ENCODE measurements at places on chromosomes 2 and 18. TPM values are rescaled to one million over a fixed set of nuclear protein-coding genes. Genes with fewer than 3 reads are reported as not detected.

The DLX2 gene
- total RNA-seq: not detected

The GAREM1 gene
- not detected for total RNA-seq

The ANKRD44 gene
- 131 TPM for total RNA-seq

The C1QL2 gene
- not detected for total RNA-seq

The ABCB11 gene
- not detected for total RNA-seq

The TUBB8B gene
- not detected for total RNA-seq

The SNRNP27 gene
- total RNA-seq: 54.3 TPM

DNA sequence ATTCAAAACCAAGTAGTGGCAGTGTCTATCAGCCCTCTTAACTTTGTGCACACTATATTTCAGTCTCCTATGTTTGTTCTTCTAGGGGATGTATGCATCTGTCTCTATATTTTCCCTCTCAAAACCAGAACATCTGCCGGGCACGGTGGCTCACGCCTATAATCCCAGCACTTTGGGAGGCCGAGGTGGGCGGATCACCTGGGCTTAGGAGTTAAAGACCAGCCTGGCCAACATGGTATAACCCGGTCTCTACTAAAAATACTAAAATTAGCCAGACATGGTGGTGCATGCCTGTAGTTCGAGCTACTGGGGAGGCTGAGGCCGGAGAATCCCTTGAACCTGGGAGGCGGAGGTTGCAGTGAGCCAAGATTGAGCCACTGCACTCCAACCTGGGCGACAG is 9.9 kb upstream of the GAREM2 start:
- no peak overlapping the region for H3K27ac ChIP-seq
- H3K27me3 ChIP-seq: no peaks in the 10 kb centered on the region
- H3K4me3 ChIP-seq: no peak overlapping the region
- DNase-seq: no peak
- no peaks in the 10 kb centered on the region for H3K36me3 ChIP-seq
- H3K4me1 ChIP-seq: no peaks in the 10 kb centered on the region

DNA sequence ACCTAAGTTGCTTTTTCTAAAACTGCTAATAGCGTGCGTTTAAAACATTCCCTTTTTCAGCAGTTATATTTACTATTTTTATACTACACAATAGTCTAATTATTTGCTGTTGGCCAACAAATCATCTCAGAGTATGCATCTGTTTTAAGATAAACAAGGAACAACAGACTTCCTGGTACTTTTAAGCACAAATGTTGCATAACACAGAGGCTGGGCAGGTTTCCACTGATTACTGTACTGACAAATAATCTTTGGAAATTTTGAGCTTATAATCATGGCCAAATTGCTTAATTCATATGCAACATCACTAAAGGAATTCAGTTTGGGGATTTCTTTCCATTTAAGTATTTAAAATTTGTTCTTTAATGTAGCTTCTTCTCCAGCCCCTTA is 737.4 kb upstream of the SALL3 start:
- H3K4me1 ChIP-seq: peaks cover 2% of the 10 kb centered on the region
- H3K27ac ChIP-seq: no peak overlapping the region
- no peaks in the 10 kb centered on the region for H3K27me3 ChIP-seq

- no peak for DNase-seq
- H3K27me3 ChIP-seq: no peaks in the 10 kb centered on the region
- peaks cover 21% of the 10 kb centered on the region for H3K4me1 ChIP-seq
- H3K27ac ChIP-seq: no peak overlapping the region
Observed at GRCh38 chr2:183215917-183216316, 91.7 kb downstream of the NUP35 start.

DNA sequence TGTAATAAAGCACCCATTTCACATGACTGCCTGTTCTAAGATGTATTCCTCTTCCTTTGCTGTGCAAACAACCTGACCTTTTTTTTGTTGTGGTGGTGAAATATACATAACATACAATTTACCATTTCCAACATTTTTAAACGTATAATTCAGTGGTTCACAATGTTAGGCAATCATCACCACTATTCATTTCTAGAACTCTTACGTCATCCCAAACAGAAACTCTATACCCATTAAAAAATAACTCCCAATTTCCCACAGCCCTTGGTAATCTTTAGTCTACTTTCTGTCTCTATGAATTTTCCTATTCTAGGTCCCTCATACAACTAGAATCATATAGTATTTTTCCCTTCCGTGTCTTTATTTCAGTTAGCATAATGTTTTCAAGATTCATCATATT is 36.7 kb downstream of the RND3 start:
- no peaks in the 10 kb centered on the region for H3K36me3 ChIP-seq
- no peak for DNase-seq
- peaks cover 2% of the 10 kb centered on the region for H3K27me3 ChIP-seq

GRCh38 chr2:208363485-208363884 is 43.1 kb upstream of the PTH2R start:
- DNase-seq: no peak
- H3K4me3 ChIP-seq: no peak overlapping the region
- no peak overlapping the region for H3K27ac ChIP-seq

- peaks cover 4% of the 10 kb centered on the region for H3K4me1 ChIP-seq
- no peak overlapping the region for H3K27ac ChIP-seq
- no peak for DNase-seq
- no peaks in the 10 kb centered on the region for H3K36me3 ChIP-seq
Observed at GRCh38 chr2:100272841-100273329, 49.4 kb downstream of the LONRF2 start.

DNA sequence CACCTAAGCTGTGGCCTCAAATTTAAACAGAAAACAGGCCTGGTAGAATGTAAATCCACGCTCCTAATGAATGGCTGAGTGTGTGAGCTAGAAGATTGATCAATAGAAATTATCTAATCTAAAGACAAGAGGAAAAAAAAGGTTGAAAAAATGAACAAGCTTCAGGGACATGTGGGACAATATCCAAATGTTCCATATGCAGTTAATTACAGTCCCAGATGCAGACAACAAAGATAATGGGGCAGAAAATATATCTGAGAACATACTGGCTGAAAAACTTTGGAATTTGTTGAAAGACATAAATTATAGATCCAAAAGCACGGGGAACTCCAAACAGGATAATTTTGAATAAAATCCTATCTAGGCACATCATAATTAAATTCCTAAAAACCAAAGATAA is 186.7 kb upstream of the SIX2 start:
- no peaks in the 10 kb centered on the region for H3K36me3 ChIP-seq
- H3K4me3 ChIP-seq: no peak overlapping the region
- H3K4me1 ChIP-seq: no peaks in the 10 kb centered on the region
- peaks cover 4% of the 10 kb centered on the region for H3K27me3 ChIP-seq
- H3K27ac ChIP-seq: no peak overlapping the region
- no peak for DNase-seq

DNA sequence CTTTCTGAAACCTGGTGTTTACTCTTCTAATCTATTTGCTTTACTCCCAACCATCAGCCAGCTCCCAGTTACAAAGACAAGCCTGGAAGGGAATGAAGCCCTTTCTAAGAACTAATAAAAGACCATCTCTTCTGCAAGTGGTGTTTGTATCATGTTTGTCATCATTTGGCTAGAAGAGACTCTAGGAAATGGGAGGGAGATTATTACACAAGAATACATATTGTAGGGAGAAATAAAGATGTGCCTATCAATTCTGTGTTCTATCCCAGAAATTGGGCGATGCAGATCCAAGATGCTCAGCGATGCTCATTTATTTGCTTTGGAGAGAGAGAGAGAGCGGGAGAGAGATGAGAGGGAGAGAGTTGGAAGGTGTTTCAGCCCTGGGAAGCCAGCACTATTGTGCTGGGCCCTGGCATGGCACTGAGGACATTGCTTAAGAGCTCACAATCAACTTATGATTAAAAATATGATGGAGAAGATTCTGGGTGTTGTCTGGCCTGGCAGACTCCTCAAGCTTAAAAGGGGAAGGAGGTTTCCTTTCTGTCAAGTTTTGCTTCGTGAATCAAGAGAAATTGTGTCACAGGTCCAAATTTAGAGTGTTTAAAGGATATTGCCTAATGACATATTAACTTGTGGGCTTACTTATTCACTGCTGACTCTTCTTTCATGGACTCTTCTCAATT is 41.8 kb upstream of the AFF3 start:
- no peaks in the 10 kb centered on the region for H3K27me3 ChIP-seq
- DNase-seq: no peak
- H3K36me3 ChIP-seq: no peaks in the 10 kb centered on the region
- no peak overlapping the region for H3K27ac ChIP-seq
- no peaks in the 10 kb centered on the region for H3K4me1 ChIP-seq
- no peak overlapping the region for H3K4me3 ChIP-seq

- no peak overlapping the region for H3K4me3 ChIP-seq
- H3K27me3 ChIP-seq: no peaks in the 10 kb centered on the region
- no peak overlapping the region for H3K27ac ChIP-seq
- H3K4me1 ChIP-seq: peaks cover 10% of the 10 kb centered on the region
- peaks cover 11% of the 10 kb centered on the region for H3K36me3 ChIP-seq
Observed at GRCh38 chr2:223970343-223971128, 13.3 kb downstream of the MRPL44 start.

- H3K36me3 ChIP-seq: peaks cover 45% of the 10 kb centered on the region
- no peak for DNase-seq
- no peaks in the 10 kb centered on the region for H3K27me3 ChIP-seq
- peak overlapping the region; percentile 49 for H3K4me3 ChIP-seq
Observed at GRCh38 chr2:197258580-197258979, 52.0 kb downstream of the ANKRD44 start.

- H3K27ac ChIP-seq: peak overlapping the region; percentile 71
- DNase-seq: peak; percentile 15
- peaks cover 57% of the 10 kb centered on the region for H3K4me1 ChIP-seq
- no peaks in the 10 kb centered on the region for H3K27me3 ChIP-seq
Observed at GRCh38 chr2:134319596-134320254, 65.9 kb downstream of the MGAT5 start.

GRCh38 chr2:147917161-147917560 is 72.3 kb downstream of the ACVR2A start:
- no peak overlapping the region for H3K4me3 ChIP-seq
- no peak for DNase-seq
- peaks cover 1% of the 10 kb centered on the region for H3K36me3 ChIP-seq

DNA sequence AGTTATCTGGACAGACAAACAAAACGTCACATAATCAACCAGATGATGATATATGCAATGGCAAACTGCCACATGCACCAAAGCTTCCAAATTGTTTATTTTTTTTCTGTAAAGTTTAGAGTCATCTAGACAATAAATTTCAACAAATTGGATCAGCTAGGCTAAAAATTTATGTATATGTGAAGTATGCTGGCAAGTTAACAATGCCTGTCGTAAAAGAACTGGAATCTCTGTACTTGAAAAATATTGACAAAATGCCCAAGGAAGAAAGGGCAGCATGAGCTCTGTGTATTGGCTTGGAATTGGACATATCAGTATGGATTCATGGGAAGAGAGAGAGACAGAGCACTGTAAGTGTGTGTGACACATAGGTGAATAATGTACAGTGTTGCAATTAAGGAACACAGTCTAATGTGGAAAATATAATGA is 309.8 kb downstream of the ERBB4 start:
- H3K27ac ChIP-seq: no peak overlapping the region
- no peak overlapping the region for H3K4me3 ChIP-seq
- no peaks in the 10 kb centered on the region for H3K4me1 ChIP-seq
- no peaks in the 10 kb centered on the region for H3K27me3 ChIP-seq
- H3K36me3 ChIP-seq: no peaks in the 10 kb centered on the region

DNA sequence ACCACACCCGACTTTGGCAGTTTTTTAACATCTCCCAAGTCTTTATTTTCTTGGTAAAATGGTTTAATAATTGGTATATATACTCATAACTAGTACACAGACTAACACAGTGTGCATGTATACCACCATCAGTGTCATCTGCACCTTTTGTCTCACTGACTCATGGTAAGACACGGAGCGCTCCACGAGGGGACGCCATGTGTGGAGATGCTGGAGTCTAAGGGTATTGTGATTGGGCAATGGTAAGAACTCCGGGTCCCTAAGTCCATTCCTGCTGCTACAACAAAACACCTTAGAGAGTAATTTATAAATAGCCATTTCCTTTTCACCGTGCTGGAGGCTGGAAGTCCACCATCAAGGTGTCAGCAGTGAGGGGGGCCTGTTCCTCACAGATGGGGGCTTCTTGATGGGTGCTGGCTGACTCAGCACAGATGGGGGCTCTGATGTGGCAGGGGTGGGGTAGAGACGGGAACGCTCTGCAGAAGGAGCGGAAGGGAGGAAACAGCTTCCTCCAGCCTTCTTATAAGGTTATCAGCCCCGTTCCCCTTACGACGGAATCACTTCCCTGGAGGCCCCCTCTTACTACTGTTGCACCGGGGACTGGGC is 42.0 kb upstream of the EDAR start:
- peaks cover 57% of the 10 kb centered on the region for H3K4me1 ChIP-seq
- no peaks in the 10 kb centered on the region for H3K27me3 ChIP-seq
- peak overlapping the region; percentile 86 for H3K27ac ChIP-seq
- DNase-seq: peak; percentile 52
- peak overlapping the region; percentile 82 for H3K4me3 ChIP-seq

DNA sequence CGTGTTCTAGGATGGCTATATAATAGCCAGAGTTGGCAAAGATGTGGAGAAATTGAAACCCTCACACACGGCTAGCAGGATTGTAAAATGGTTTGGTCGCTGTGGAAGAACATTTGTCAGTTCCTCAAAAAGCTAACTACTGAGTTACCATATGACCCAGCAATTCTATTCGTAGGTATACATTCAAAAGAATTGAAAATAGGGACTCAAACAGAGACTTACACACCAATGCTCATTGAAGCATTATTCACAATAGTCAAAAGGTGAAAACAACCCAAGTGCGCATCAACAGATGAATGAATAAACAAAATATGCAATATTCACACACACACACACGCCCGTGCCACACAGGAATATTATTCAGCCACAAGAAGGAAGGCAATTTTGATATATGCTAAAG is 98.7 kb downstream of the PLA2R1 start:
- H3K27me3 ChIP-seq: peaks cover 3% of the 10 kb centered on the region
- no peak for DNase-seq
- no peak overlapping the region for H3K4me3 ChIP-seq
- peaks cover 17% of the 10 kb centered on the region for H3K4me1 ChIP-seq
- no peaks in the 10 kb centered on the region for H3K36me3 ChIP-seq

GRCh38 chr2:238238766-238239542 is 884 bp downstream of the HES6 start:
- H3K27ac ChIP-seq: no peak overlapping the region
- H3K36me3 ChIP-seq: no peaks in the 10 kb centered on the region
- DNase-seq: peak; percentile 56
- H3K27me3 ChIP-seq: peaks cover 38% of the 10 kb centered on the region
- H3K4me1 ChIP-seq: peaks cover 2% of the 10 kb centered on the region

- peaks cover 2% of the 10 kb centered on the region for H3K36me3 ChIP-seq
- no peak for DNase-seq
- no peak overlapping the region for H3K27ac ChIP-seq
- H3K4me3 ChIP-seq: no peak overlapping the region
Observed at GRCh38 chr18:44712025-44712424, 31.3 kb downstream of the SETBP1 start.

GRCh38 chr2:191593622-191594385 is 84.1 kb upstream of the NABP1 start:
- DNase-seq: no peak
- H3K4me1 ChIP-seq: no peaks in the 10 kb centered on the region
- no peak overlapping the region for H3K27ac ChIP-seq
- no peaks in the 10 kb centered on the region for H3K36me3 ChIP-seq
- H3K27me3 ChIP-seq: no peaks in the 10 kb centered on the region
- H3K4me3 ChIP-seq: no peak overlapping the region
